ENCODE measurements at places on chromosomes 16 and 17.

- DNase-seq, result no peak
Measured at GRCh38 chr17:17156511-17156910, 49.6 kb downstream of the PLD6 start.

- DNase-seq, result peak; percentile 31
Measured at GRCh38 chr17:65657251-65657828, 95.9 kb upstream of the AXIN2 start.

DNA sequence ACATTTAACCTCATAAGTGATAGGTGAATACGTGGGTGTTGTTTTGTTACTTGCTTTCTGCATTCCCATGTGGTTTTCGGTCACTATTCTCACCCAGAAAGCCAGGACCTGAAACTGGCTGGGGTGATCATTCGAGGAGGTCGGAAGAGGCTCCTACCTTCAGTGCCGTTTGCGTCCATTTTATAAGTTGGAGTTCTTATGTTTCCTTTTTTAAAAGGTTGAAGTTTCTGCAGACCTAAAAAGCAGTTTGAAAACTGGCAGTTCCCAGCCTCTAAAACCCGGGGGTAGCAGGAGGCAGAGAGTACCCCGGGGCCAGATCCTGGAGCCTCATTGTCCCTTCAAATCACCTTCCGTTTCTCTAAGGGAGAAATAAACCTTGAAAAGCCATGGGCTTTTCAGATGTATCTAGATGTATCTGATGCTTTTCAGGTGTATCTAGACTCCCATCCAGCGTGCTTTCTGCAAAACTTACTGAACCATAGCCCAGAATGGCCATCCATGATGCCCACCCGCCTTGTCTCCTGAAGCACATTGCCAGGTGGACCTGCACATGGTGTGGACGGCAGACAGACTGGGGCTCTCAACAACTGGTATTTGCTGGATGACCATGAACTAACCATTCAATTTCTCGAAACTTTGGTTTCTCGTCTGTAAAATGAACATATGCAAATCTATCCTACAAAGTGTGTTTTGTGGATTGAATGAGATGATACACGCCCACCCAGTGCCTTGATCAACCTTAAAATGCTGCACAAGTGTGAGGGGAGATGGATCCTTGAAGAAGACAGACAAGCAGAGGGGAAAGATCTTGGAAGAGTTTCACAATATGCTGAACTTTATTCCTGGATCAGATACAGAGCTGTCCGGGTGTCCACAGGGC lies 1.3 kb downstream of the NLRC5 start:
- DNase-seq, result no peak

- DNase-seq, result no peak
Measured at GRCh38 chr17:35064516-35065215, 1.2 kb upstream of the RFFL start.

GRCh38 chr17:9862949-9863348 lies 37.2 kb downstream of the GLP2R start:
- no peak for DNase-seq

DNA sequence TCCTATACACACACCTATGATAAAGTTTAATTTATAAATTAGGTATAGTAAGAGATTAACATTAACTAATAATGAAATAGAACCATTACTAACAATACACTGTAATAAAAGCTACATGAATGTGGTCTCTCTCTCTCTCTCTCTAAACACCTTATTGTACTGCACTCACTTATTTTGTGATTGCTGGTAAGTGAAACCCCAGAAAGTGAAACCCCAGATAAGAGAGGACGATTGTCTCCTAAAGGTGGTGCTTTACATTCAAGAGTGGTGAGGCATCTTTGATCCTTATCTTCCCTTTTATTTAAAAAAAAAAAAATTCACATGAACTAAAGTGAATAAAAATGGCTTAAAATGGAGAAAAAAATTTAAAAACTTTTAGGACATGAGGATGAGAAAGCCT lies 80.1 kb upstream of the TRAP1 start:
- DNase-seq, result no peak

- DNase-seq, result no peak
Measured at GRCh38 chr17:61383689-61384201, 15.9 kb upstream of the TBX2 start.

DNA sequence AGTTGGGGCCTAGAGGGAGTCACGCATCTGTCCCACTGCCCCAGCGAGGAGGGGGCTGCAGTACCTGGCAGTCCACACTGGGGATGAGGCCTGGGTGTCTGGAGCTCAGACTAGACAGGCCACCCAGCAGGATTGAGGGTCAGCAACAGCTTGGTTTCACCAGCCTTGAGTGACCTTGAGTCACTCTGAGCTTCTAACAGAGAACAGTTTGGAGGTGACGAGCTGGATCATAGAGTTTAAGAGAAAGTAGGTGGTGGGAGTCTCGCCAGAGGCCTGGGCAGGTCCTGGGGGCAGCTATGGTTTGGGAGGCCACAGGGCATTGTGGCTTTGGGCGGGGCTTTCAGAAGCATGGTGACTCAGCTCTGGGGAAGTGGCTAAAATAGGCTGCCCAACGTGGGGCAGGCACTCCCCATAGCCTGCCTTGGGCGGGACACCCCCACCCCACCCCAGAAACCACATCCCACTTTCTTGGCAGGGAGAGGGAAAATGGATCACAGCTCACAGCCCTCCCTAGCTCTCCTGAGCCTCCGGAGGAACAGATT lies 20.5 kb downstream of the CDC42EP4 start:
- DNase-seq, result no peak

- peak; percentile 71 for DNase-seq
Measured at GRCh38 chr16:71499775-71500364, 10.7 kb upstream of the ZNF19 start.

- DNase-seq, result peak; percentile 89
Measured at GRCh38 chr16:53372992-53373871, 61.0 kb upstream of the RBL2 start.

- DNase-seq, result peak; percentile 52
Measured at GRCh38 chr16:82456683-82457082, 170.1 kb upstream of the CDH13 start.

- no peak for DNase-seq
Measured at GRCh38 chr17:30545024-30545423, 67.8 kb downstream of the GOSR1 start.

DNA sequence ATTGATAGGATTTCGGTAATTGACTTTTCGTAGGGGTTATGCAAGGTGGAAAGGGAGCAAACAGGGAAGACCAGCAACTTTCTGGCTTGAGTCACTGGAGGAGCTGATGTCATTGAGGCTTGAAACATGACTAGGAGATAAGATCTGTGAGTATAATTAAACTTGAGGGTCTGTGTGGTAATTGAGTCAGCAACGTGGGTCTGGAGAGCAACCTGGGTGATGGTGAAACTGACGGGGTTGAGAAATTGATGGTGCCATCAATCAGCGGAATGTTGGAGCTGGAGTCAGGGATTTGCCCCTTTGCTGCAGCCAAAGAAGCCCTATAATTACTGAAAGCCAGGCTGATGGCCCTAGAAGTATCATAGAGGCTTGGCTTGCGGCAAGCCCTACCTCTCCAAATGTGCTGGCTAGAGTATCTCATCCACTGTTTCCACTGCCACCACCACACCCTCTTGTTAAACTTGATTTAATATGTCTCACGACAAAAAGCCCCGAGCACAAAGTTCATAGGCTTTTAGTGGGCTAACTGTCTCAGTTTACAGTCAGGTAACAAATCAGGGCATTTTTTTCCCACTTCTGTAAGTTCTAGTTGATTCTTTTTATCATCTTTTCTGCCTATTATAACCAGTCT lies 186.9 kb upstream of the ELAC2 start:
- DNase-seq, result no peak

DNA sequence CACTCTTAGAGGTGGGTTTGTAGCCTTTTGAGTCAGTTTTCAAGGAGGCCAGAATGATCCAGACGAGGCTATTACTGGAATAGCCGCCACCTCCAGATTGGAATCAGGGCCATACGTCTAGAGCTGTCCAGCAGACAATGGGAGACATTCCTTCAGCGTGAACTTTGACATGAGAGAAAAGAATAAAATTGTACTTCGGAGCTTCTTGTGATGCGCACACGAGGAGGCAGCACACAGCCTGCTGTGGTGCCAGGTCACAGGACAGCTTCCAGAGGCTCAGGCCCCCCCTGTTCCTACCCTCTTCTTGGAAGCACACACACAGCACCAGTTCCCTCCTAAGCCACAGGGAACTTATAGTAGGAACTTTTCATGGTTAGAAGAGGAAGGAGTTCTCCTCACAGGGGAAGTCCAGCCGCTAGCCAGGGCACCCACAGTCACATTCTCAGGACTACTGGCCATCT lies 81.0 kb downstream of the VPS53 start:
- no peak for DNase-seq

- DNase-seq, result no peak
Measured at GRCh38 chr16:24653725-24654124, 75.7 kb upstream of the TNRC6A start.

DNA sequence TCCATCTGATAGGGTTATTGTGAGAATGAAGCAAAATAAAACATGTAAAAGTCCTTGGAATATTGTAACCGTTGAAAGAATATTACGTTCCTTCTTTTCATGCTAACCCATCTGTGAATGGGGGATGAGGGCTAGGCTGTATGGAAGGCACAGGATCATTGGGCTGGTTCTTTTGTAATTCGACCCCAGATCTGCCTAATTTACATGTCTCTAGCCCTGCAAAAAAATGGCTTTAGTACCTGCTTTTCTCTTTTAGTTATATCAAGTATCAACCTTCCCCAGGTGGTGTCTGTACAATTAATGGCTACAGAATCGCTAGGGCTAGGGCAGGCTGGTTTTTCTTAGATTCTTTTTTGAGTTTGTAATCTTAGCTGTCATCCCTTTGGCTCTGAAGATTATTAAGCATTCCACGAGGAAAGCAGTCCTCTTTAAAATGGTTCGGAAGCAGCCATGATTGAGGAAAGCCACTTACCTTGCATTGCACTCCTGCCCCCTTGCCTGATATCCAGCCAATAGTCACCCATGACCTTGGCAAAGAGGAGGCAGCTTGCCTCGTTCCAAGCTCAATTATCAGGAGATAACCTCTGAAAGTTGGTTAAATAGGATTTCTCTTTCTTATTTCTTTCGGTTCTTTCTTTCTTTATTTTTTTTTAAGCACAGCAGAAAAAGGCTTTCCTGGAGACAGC lies 153.9 kb upstream of the ZKSCAN2 start:
- no peak for DNase-seq

DNA sequence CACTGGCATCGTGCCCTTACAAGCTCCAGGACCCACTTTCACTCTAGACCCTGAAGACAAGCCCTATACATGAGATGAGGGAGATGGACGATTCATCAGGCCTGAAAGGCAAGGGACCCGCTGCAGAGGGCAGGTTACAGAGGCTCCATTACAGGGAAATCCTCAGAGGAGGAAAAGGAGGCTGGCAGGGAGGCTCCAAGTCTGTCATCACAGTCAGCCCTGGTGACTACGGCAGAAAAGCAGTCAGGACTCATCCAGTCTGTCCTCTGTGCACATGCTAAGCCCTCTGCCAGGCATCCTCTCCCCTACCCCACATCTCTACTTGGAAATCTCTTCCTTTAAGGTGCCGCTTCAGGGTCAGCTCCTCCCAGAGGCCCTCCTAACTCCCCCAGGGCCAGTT lies 197.7 kb upstream of the CDH5 start:
- DNase-seq, result no peak

DNA sequence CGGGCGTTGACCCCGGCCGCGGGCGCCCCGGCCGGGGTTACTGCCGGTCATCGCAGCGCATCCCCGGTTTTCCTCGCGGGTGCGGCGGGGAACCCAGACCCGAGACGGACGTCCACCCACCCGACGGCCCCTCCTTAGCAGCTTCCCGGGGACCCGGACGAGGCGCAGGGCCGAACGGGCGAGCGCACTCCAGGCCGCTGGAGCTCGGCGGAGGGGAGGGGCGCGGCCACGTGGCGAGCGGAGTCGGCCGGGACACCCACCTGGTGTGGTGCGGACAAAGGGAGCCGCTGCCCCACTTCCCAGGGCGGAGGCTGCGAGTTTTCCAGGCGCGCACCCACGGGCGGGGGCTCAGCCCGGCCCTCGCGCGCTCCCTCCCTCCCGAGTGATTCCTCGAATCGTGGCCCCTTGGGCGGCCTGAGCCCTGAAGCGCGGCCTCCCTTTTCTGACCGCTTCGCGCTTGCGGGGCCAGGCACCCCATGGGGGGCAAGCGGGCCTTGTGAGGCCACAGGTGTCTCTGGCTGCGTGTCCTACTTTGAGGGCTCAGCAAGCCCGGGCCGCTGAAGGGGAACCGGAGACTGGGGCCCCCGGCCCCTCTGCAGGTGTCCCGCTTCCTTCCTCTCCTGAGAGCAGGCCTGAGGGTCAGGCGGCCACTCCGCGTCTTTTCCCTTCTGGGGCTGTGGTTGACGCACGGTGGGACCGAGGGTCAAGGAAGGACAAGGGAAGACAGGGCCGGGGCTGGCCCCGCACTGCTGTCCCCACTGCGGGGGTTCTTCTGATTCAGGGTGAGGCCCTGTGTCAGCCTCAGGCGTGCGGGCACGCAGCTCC lies 1.1 kb upstream of the FASN start:
- no peak for DNase-seq

DNA sequence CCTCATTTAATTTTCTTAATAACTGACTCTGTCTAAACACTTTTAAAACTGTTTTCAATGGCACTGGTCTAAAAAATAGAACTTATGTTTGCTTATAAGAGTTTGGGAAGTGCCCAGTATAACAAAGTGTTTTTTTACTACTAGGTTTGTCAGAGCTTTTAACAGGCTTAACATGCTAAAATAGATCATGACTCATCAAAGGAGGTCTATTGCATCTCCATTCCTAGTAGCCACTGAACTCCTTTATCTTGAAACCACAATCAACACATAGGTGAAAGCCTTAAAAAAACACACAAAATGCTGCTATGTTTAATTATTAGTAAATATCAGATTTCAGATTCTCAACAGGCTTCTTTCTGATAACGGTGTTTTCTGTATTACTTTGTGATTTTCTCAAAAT lies 196.4 kb upstream of the KIF2B start:
- DNase-seq, result no peak

GRCh38 chr16:67241008-67241900 lies 6.0 kb downstream of the FHOD1 start:
- DNase-seq, result no peak

DNA sequence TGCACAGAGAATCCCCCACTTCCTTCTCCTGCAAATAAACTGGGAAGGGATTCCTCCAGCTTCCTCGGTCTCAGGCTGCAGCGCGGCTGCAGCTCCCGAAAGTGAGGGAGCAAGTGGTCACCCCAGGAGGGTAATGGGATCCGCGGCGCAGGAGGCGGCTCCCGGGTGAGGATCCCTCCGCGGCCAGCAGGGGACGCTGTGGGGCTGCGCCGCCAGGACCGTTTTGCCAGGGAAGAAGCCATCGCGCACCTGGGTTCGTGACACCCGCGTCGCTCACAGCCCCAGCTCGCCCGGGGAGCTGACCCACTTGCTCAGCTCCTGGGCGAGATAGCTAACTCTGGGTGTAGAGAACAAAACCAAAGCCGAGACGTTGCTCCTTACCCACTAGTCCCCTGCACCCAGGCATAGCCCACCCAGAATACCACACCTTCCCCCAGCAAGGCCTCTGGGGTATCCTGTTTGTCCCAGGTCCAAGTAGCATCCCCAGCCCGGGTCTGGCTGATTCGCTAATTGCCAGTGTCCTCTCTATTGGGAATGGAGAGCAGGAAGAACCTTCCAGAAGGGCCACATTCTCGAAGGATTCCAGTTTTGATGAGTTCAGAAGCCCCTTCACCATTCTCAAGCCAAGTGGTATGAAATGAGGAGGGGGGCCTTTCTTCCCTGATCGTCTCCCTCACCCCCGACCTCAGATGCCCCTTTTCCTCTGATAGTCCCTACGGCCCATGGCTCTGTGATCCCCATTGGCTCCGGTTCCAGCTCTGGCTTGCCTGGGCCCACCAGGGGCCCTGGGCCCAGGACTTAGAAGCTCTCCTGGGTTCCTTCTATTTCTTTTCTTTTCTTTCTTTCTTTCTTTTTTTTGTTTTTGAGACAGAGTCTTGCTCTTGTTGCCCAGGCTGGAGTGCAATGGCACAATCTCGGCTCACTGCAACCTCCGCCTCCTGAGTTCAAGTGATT lies 14.1 kb downstream of the CYGB start:
- peak; percentile 84 for DNase-seq

All from activated naive CD4-positive, alpha-beta T cell treated with anti-CD3 and anti-CD28 coated beads for 36 hours (primary cell).